ENCODE measurements at places on chromosomes 1 and 21.

GRCh38 chr1:33007190-33008050 lies 29.3 kb downstream of the AK2 start:
- DNase-seq: no peak

DNA sequence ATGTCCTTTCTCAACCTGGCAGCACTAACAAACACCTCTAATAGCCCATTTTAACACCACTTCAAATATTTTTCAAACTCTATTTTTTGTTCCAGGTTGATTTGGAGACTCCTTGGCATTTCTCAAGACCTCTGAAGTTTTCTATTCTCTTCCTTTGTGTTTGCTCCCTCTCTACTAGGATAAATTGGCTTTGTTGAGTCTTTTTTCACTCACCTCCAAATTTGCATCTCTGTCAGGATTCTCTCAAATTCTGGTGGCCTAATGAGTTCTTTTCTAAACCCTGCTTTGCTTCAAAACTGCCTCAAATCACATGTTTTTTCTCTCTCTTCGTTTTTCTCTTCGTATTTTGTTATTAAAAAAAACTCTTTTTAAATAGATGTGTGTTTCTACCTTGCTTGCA lies 582.2 kb upstream of the ADGRL4 start:
- no peak for DNase-seq

- no peak for DNase-seq
These were observed 12.3 kb upstream of the JAM2 start for GRCh38 chr21:25626757-25627156.

DNA sequence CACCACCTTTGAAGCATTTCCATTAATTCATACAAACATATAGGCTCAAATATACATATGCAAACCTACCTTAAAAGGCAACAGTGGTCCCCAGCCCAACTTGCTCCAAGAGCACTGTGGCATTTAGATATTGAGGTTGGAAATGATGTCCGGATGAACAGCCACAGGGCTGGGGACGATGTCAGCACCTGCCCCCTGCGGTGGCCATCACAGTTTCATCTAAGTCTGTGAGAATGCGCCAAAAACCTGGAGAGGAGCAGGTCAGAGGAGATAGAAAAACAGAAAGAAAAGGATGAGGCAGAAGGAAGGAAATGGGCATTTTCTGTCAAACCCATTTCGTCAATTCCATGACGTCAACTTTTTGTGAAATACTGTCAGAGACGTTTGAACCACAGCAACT lies 67.4 kb downstream of the TIAM1 start:
- DNase-seq: no peak

GRCh38 chr1:246564839-246565750 lies 966 bp downstream of the TFB2M start:
- no peak for DNase-seq

GRCh38 chr1:185600641-185601040 lies 133.6 kb upstream of the HMCN1 start:
- no peak for DNase-seq

DNA sequence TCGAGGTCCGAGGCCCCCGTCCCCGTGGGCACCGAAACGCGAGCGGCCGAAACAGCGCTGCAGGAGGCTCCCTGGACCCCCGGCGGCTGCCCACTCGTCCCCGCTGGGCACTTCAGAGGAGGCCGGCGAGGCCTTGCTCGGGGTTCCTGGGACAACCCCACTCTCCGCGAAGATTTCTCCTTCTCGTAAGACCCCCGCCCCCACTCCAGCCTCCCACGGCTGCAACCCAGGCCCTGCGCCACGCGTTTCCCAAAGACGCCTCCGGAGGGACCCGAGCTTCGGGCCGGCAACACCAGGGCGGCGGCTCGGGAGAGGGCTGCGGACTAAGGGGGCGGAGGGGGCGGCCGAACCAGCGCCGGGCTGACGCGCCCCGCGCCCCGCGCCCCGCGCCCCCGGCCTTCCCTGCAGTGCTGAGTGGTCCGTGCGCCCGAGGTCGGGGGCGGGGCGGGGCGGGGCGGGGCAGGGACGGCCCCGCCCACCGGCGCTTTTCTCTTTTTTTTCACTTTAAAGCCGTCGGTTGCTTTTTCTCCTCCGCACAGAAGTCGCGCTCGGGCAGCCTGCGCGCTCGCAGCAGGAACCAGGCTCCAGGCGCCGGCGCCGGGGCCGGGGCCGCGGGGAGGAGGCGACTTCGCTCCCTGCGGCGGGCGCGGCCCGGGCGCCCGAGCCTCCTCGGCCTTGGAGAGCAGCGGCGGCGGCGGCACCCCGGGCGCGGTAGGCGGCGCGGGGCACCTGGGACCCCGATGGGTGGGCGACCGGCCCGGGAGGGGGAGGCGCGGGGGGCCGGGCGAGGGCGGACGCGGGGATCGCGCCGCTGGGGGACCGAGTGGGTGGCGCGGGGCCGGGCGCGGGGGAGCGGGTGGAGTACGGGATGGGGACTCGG lies at the start of gene SPSB1:
Gene SPSB1 (plus strand): TSS at position 534 of the 880 bp plus-strand sequence. CDS start 62,998 bp downstream, outside the sequence.
- DNase-seq: peak; percentile 31

DNA sequence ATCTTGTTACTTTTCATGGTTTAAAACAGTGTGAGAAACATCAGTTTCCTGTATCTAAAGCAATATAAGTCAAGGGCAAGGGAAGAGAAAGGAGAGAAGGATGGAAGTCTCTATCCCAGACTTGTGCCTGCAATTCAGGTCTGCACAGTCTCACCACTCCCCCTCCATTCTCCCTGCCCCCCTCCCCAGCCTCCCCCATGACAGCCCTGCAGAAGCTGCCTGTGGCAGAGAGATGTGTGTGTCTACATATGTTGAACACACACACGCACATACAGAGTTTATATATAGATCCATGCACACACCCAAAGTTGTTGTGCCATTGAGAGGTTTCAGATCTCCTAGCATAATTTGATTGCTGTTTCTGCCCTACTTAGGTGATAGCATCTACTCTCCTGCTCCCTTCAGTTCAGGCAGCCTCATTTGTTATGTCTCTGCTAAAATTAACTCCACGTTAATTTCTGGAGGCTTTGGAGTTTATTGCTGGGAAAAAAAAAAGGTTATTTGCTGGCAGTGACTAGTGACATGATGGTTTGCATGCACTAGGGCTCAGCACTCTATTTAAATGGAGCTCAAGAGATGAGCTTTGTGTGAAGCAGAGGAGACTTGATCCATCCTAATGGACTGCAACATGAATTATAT lies 124.9 kb upstream of the SMYD2 start:
- DNase-seq: no peak

DNA sequence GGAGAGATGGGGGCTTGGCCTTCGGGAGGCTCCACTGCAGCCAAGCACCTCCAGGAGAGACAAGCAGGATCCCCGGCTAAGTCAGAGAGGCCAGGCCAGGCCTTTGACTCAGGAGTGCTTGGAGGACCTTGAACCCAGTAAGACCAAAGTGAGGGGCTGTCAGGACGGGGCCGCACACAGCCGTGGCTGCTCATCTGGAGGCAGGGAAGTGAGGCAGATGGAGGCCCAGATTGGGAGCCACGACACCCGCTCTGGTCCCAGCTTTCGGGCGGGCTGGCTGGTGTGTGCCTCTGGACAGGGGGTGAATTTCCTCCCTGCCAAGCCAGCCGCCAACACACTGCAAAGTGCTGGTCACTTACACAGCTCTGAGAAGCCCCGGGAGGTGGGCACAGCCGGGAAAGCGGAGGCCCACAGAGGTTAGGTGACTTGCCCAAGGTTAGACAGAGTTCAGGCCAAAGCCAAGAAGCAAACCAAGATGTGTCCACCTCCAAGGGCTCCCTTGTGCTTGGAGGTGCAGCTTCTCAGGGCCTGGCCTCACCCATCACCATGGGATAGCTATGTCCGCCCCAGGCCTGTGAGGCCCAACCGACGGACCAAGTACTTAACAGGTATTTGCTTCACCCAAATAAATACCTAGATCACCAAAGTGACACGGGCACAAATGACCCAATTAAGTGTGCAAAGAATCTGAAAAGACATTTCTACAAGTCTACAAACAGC lies 58.3 kb downstream of the CHD5 start:
- DNase-seq: no peak

GRCh38 chr21:30831194-30831765 lies 1.7 kb upstream of the KRTAP7-1 start:
- DNase-seq: peak; percentile 2

- DNase-seq: no peak
These were observed 3.4 kb downstream of the KIF21B start for GRCh38 chr1:201020040-201020591.

DNA sequence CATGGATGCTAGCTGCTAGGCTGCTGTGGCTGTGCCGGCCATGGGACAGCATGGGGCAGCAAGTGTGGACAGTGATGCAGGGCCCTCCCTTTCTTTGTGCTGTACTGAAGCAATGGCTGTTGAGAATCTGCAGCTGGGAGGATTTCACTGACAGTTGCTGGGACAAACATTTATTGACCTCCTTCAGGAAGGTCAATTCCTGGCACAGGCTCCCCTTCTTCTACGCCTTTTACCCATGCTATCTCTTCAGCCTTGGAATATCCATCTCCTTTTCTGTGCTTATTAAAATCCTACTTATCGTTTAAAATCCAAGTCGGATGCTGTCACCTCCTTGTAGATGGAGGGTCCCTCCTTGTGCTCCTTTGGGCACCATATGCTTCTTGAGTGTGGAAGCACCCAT lies 213.1 kb upstream of the USP24 start:
- DNase-seq: no peak

GRCh38 chr1:20498116-20498515 lies 9.8 kb downstream of the MUL1 start:
- no peak for DNase-seq

- no peak for DNase-seq
These were observed 71.2 kb upstream of the ECE1 start for GRCh38 chr1:21361506-21361905.
